ENCODE measurements at places on chromosomes 3 and 15. TPM values are rescaled to one million over a fixed set of nuclear protein-coding genes. Genes with fewer than 3 reads are reported as not detected.

Gene PLSCR4
- total RNA-seq: not detected

Gene CASR
- total RNA-seq: not detected

Gene SLC24A1
- total RNA-seq: 4.3 TPM

DNA sequence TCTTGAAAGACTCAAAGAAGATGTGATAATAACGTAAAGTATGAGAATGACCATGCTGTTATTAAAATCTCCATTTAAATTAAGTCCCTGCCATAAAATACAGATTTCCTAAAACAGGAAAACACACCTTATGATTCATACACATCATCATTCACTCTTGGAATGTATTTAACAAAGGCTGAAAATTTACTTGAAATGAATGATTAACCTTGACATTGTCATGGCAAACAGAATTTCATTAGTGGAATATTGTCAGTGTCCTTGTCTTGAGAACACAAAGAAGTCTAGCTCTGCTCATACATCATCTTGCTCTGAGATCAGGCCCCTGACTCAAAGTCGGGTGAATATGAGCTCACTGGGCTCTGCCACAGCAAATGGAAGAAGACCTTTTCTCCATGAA lies 313.9 kb downstream of the FGF12 start:
- DNase-seq: no peak

GRCh38 chr3:155423526-155424322 lies 130.2 kb upstream of the STRIT1 start:
- no peak for DNase-seq

DNA sequence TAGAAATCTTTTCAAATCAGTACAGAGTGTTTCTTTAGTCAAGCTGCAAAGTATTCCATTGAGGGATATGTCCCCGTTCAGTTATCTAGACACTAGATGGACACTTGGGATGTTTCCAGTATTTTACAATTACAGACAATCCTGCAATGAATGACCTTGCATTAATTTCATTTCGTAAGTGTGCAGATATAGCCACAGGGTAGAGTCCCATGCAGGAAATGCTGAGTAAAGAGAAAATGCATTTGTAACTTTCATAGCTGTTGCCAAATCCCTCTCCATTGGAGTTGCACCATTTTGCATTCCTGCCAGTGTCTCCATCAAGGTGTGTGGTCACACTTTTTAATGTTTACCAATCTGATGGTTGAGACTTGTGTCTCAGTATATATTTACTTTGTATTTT lies 92.5 kb downstream of the LIPC start:
- no peak for DNase-seq

DNA sequence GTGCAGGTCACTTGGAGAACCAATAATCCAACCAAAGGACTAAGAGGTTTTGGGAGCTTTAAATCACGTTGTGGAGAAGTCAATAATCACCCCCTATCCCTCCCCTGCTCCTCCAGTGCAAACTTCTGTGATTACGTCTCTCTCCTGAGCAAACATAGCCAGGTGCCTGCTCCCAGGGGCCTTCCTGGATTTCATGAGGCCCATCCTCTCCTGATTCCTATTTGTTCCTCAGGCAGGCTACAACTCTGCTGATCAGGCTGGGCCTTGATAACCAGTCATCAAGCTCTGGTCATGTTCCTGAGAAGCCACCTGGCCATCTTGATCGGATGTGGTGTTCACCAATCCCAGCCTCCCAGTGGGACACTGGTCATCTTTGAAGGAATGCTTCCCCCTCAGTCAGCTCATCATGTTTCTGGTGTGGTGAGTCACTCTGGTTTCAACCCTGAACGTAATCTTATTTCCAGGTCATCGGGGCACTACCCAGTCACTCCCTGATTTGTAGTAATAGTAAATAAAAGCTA lies 2.9 kb upstream of the ZNF710 start:
- no peak for DNase-seq

DNA sequence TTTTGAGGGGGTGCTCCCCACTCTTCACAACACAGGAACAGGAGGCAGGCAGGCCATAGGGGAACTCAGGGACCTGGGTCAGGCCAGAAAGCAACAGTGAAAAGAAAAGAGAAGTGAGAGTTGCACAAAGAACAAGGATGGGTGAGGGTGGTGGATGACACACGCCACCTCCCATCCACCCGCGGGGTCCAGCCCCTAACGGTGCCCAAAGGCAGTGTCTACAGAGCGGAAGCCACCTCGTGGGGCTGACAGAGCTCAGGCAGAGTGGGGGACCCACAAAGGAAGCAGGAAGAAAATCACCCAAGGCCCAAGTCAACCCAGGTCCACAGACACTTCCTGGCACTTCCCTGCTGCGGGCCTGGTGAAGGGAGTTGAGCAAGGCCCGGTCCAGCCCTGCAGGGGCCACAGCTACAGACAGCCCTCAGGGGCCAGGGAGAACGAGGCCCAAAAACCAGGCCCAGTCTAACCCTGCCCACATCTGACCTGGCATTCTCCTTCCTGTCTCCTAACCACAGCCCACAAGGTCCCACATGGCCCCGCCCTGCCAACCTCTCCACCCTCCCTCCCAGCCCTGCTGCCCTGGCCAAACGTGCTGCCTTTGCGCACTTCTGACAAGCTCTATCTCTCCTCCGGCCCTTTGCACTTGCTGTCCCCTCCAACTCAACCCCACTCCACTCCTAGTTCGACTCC lies 5.9 kb downstream of the NUP210 start:
- DNase-seq: peak; percentile 86

DNA sequence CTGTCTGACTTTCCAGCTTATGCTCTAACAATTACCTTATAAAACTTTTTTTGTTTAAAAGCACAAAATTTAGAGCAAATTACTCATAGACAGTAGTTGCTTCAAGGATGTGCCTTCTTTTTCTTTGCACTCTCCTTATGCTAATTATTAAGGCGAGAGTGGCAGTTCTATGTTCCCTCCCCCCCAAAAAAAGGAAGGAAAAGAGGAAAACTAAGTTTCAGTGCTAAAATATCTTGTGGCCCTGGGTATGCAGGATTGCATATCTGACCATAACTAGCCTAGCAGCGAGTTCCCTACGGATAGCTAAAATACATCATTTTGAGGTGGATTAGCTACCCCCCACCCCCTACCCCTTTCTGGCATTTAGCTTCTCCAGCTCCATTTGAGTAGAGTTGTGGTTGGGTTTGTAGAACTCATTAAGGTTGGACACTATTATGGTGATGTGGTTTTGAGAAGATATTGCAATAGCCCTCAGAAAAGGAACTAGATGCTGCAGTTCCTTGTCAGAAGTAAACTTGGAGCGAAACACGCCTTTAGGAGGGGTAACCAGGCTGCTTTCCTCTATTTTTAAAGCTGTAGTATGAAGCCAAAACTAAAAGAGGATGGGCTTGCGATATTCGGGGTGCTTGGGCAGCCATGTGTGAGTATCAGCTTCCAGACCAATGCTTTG lies 174.6 kb downstream of the AKAP13 start:
- DNase-seq: no peak

DNA sequence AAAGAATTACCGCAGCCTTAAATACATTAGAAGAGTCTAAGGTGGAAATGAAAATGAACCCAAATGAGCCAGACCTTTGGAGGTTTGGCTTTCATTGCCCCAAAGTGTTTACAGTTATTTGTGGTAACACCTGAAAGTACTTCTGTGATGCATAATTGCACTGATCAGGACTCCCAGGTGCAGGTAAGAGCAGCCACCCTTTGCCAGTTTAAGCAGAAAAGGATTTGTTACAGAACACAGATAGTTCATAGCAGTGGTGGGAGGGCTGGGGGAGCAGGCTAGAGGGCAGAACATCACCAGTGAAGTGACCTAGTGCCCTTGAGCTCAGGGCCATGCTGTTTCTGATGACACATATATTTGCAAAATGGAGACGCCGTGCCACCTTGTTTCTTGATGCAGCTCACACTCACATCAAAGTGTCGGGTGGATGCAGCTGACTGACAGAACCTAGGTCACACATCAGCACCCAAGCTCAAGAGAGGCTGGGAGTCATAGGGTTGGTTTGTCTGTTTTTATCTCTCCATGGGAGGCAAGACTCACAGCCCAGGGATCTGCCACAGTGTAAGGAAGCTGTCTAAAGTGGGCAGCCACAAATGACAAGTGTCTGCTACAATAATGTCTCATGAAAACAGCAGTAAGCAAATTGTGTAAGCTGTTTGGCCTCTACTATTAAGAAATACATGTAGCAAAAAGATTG lies 49.1 kb downstream of the NEK11 start:
- no peak for DNase-seq

- no peak for DNase-seq
Observed at GRCh38 chr15:79948095-79948695, 22.8 kb downstream of the BCL2A1 start.

DNA sequence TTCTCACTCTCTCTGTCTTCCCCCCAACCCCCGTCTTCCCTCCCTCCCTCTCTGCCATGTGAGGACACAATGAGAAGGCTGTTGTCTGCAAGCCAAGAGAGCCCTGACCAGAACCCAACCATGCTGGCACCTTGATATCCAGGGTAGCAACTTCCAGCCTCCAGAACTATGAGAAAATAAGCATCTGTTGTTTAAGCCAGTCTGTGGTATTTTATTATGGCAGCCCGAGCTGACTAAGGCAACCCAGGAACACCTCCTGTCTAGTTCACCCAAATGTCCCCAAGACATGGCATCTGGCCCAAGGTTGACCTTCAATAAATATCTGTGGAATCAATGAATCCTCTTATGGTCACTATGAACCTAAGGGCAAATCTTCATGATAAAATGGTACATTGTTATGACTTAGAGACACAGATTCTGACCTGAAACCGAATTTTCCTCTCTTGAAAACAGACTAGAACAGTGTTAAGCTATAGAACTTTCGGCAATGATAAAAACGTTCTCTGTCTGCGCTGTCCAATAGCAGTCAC lies 26.5 kb downstream of the RFTN1 start:
- no peak for DNase-seq

- no peak for DNase-seq
Observed at GRCh38 chr3:73045391-73045790, 16.1 kb upstream of the EBLN2 start.

DNA sequence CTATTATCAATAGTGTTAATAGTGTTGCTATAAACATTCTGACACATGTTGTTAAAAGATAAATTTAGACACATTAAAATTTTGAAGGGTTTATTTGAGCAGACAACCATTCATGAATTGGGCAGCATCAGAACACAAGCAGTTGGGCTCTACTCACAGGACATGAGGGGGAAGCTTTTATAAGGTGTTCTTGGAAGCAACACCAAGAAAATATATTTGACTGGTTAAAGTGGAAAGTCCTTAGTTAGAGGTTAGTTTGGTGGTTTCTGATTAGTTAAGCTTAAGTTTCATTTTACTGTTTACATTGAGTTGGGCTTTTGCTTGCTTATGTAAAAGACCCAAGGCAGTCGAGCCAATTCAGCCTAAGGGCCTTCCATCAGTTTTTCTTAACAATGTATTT lies 220.7 kb downstream of the CD47 start:
- no peak for DNase-seq

DNA sequence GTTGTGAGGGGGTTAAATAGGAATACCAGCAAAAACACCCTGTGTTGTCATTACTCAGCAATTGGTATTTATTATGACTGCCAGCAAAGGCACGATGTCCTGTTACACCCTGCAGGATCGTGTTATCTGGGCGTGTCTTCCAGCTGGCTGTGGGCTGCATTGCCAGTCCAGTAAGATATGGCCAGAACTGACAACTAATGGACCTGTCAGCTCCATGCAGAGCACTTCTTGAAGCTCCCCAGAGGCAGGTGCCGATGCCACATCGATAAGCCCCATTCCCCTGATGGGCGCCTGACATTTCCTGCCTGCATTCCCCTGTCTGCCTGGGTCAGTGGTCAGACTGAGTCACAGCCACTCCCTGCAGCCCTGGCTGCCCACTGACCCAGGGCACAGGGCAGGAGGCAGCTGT lies 79.7 kb upstream of the RASGRF1 start:
- no peak for DNase-seq

- no peak for DNase-seq
Observed at GRCh38 chr3:61828880-61829721, 267.7 kb downstream of the PTPRG start.

DNA sequence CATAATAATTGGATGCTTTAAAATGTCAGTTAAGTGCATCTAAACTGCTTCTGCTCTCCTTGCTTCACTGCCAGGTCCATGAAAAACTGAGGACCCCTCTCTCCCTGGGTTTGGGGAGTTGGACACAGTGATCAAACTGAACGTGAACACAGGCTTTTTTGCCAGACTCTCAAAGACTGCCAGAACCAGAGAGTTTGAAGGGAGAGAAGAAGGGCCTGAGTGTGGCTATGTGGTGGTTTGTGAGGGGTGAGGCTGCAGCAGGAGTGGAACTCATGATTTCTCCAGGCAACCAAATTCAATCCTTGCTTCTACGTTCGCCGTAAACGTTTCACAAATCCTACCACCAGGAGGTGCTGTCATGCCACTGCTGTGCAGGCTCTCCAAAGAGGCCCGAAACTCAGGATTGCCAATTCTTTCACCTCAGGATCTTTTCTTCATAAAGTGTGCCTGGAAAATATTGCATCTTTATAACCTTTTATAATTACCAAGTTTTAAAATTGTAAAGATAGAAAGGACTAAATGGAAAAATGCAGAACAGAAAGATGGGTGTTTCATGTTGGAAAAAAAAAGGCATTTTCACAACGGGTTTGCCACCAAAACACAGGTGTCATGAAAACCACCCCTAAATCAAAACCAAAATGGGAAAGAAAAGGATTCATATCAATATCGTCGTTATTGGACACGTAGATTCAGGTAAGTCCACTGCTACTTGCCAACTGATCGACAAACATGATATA lies 19.7 kb downstream of the TM4SF4 start:
- DNase-seq: no peak

- no peak for DNase-seq
Observed at GRCh38 chr15:96320107-96320506, 10.4 kb upstream of the NR2F2 start.

GRCh38 chr3:59803268-59803667 lies 753.4 kb upstream of the CFAP20DC start:
- no peak for DNase-seq

- DNase-seq: no peak
Observed at GRCh38 chr3:73633916-73634344, 9.2 kb upstream of the PDZRN3 start.

DNA sequence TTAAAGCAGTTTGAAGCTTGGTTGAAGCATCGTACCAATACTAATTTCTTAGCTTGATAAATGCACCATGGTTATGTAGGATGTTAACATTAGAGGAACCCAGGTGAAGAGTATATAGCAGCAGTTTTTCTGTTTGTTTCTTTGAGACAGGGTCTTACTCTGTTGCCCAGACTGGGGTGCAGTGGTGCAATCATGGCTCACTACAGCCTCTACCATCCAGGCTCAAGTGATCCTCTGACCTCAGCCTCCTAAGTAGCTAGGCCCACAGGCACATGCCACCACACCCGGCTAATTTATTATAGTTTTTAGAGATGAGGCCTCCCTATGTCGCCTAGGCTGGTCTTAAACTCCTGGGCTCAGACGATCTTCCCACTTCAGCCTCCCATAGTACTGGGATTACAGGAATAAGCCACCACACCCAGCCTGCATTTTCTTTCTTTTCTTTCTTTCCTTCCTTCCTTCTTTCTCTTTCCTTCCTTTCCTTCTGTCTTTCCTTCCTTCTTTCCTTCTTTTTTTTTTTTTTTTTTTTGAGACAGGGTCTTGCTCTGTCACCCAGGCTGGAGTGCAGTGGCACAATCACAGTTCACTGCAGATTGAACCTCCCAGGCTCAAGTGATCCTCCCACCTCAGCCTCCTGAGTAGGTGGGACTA lies 6.1 kb downstream of the PEAK1 start:
- no peak for DNase-seq
